ENCODE measurements at places on chromosomes 7 and 10.
A peak's percentile ranks its signal among the peaks of the same experiment; 100 is the strongest.

DNA sequence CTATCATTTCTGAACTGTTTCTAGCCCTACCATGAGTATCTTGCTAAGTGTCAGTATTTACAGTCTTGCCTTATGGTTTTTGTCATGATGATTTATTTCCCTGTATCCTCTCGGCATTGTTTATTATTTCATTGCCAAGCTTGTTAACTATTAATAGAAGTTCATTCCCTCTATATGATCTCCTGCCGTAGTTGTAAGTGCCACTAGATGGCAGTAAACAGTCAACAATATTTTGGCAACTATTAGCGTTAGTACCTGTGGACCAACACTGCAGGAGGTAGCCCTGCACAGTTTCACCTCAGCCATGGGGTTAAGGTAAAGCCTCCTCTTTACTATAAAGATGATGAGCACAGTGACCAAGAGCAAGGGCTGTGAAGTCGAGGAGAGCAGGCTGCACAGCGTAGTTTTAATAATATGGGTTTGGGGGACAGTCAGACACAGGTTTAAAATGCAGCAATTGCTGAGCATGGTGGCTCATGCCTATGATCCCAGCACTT lies 26.1 kb upstream of the CCNJ start:
- DNase-seq: peak; percentile 23

DNA sequence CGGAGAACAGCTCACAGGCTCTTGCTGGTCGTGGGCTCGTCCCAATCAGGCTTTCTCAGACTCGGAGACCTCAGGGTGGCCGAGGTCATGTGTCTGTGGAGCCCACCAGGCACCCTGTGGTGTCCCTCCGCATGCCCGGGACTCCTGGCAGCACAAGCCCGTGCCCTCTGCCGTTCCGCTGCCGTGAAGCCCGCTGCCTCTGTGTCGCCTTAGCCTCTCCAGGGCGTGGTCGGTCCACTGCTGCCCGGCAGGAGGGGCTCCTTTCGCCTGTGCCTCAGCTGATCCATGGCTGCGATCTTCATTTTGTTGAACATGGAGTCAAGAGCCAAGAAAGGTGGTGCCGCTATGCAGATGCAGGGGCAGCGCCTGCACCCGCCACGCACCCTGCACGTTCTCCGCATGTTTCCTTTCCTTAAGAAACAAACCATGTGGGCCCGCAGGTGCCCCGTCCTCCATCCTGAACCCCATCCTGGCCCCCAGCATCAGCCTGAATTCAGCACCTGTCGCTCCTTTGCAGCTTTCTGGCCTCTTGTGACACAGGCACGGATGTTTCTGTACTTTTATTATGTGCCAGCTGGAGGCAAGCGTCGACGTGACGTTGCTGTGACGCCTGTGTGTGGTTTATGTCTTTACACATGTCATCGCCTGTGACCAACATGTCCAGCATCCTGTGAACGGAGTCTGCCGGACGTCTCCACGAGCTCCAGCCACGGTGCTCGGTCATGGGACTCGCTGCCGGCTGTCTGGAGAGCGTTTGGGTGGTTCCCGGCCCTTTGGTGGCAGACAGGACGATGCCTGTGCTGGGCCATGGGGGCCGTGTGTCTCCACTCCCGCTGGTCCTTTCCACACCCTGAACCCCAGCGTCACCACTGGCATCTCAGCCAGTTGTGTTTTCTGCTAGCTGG lies 69.9 kb downstream of the NKX6-2 start:
- no peak for DNase-seq

DNA sequence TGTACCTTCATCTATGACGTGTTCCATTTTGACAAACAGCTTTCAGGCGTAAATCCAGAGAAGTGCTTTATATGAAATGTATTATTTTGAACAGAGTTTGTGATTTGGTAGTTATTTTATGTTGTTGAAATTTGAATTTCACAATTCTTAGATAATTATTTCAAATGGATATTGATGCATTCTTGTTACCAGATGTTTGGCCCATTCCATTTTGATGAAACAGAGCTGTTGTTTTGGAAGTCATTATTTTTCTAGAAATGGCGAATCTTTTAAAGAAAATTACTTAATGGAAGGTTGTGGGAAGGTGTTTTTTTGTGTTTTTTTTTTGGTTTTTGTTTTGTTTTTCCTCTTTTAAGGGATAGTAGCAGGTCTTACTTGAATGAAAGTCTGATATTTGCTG lies 2.4 kb downstream of the OTUD1 start:
- no peak for DNase-seq

DNA sequence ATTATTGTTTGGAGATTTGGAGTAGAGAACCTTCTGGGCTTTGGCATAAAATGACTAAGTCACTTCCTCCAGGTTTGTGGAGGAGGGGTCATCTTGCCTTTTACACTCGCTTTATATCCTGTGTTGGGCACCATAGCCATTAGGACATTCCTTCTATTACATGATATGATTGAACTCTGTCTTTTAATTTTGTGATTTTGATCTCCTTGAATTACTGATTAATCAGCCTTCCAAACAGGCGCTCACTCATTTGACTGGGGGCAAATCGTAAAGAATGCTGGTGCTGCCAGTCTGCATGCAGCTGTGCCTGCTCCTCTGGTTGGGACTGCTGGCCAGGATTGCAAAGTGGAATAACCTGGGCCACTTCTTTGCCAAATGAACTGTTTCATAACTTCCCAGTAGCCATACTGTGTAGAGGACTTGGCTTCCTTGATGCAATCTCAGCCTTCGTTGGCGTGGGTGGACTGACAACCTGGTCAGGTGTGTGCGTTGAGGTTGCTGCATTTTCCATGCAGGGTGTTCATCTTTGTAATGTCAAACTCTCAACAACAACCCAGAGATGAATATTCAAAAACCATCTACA lies 65.9 kb upstream of the RAB11FIP2 start:
- no peak for DNase-seq

DNA sequence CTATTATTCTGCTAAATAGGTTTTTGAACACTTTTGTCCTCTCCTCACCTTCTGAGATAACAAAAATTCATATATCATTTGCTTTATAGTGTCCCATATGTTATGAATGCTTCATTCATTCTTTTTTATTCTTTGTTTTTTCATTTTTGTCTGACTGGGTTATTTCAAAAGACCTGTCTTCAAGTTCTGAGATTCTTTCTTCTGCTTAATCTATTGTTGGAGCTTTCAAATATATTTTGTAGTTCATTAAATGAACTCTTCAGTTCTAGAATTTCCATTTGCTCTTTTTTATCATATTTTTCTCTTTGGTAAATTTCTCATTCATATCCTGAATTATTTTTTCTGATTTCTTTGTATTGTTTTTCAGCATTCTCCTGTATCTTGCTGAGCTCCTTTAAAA lies 53.1 kb upstream of the SCIN start:
- DNase-seq: no peak

DNA sequence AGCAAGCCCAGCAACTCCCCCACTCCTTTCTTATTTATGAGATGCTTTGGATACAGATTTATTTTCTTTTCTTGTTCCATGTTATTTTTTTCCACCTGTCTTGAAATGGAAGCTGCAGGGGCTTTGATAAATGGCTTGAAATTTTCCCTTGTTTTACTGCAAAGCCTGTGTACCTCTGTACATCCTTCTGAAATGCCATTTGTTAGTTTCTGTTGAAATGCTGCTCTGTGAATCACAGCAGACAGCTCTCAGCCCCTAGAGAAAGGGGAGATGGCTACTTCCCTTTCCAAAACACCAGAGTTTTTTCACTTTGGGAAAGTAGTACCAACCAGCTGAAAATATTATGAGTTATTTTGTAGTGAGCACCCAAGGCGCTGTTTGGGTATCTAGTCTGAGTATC lies 304.2 kb downstream of the ELMO1 start:
- no peak for DNase-seq

DNA sequence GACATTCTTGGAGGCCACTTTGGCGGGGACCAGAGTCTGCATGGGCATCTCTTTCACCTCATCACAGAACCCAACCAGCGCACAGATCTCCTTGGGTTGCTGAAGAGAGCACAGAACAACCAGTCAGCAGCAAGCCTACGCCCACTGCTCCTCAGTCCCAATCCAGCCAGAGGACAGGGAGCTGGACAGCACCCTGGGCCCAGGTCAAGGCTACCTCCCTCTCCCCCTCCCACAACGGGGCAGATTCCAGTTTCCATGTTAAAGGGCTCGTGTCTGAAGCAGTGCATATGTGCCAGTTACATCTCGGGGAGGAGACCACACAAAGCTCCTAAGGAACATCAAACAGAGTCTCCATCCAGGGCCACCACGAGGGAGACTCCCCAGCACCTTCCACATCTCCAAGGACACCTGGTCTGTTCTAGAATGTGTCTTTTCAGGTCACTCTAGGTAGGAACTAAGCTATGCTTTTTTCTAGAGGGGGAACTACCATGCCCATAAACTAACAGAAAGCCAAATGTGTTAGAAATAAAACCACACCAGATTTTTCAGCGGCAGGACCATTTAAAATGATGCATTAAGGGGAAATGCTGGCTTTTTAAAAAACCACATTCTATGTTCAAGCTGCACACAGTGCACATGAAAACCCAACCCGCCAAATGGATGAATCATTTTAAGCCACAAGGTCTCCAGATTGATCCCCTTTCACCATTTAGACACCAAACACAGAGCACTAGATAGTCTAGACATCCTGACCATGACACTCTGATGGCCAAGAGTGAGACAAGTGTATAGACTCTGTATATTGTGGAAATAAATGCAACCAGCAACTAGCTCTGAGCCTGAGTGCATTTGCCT lies 28.9 kb downstream of the PSAP start:
- no peak for DNase-seq

DNA sequence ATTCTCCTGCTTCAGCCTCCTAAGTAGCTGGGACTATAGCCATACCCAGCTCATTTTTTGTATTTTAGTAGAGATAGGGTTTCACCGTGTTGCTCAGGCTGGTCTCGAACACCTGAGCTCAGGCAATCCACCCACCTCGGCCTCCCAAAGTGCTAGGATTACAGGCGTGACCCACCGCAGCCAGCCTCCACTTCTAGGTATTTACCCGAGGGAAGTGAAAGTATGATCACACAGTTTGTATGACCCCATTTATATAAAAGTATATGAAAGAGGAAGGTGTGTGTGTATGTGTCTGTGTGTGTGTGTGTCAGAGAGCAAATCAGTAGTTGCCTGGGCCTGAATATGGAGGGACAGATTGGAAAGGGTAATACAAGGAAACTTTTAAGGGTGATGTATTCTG lies 2.0 kb upstream of the PURB start:
- no peak for DNase-seq

DNA sequence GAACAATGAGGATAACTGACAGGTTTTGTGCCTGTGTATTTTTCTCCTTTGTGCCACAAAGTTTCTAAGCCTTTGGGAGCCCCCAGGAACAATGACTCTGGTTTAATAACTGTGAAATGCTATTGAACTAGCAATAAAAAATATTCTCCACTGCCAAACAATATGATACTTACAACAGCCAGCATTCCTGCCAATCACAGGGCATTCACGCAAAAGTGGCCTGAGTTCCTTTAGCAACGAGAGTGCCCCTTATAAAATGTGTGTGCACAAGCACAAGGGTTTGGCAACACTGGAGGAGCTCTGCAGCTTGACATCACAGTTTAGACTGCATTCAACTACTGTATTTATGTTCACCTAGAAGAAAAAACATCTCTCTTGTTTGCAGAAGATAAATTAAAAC lies 412.9 kb upstream of the NFE2L3 start:
- DNase-seq: no peak

DNA sequence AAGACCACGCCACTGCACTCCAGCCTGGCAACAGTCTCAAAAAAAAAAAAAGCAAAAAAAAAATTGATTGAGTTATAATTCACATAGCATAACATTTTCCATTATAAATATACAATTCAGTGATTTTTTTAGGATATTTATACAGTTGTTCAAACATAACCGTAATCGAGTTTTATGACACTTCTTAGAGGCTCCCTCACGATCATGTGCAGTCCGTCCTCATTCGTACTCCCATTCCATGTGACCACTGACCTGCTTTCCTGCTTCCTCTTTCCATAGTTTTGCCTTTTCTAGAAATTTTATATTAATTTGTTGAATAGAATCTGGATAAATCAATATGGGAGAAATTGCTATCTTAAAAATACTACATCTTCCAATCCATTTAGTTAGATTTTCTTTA lies 45.7 kb downstream of the VTI1A start:
- DNase-seq: no peak

GRCh38 chr7:100705320-100705752 lies 585 bp upstream of the POP7 start:
- DNase-seq: no peak

- no peak for DNase-seq
Measured at GRCh38 chr10:128972036-128972405, 495.0 kb upstream of the MGMT start.

GRCh38 chr7:148697256-148698006 lies 1.3 kb upstream of the CUL1 start:
- no peak for DNase-seq

- no peak for DNase-seq
Measured at GRCh38 chr10:120606051-120606764, 149.2 kb downstream of the PLPP4 start.

- DNase-seq: no peak
Measured at GRCh38 chr7:2509298-2509906, 10.2 kb upstream of the LFNG start.

DNA sequence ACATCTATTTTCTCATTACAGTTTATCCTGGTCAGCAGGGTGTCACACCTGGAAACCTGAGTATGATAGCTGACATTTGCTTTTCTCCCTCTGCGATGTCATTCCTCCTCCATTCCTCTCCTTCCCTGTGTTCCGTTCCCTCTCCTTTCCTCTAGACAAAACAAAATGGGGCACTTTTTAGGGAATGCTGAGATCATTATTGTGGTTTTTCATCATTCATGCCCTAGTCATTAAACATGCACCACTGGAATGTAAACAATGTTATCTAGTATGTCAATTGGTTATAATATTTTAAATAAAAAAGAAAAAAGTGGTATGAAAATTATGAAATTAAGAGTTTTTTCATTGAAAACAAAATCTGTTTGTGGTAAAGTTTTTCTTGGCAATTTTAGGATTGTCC lies 132.6 kb downstream of the MAPK8 start:
- DNase-seq: peak; percentile 23

GRCh38 chr7:46781901-46782439 lies 799.9 kb downstream of the TNS3 start:
- no peak for DNase-seq

- no peak for DNase-seq
Measured at GRCh38 chr10:110670335-110670734, 26.2 kb downstream of the RBM20 start.

GRCh38 chr7:113912876-113913275 lies 5.9 kb downstream of the PPP1R3A start:
- DNase-seq: no peak

- DNase-seq: no peak
Measured at GRCh38 chr10:132389433-132390169, 7.4 kb upstream of the PWWP2B start.

- peak; percentile 80 for DNase-seq
Measured at GRCh38 chr7:17123020-17123419, 175.4 kb upstream of the AHR start.

DNA sequence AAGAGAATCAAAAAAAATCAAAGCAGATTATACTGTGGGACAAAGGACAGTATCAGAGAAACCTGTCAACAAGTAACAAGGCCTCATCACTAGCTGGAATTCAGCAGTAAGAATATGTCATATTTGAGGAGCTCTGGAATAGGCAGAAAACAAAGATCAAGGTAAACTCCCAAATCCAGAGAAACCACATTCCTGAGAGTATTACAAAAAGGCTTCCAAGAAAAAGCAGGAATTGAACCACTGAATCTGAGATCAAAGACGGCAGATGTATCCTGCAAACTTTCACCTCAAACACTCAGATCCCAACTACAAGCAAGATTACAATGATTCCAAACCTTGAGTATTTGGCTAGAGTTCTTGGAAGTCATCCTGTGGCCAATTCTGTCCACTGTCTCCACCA lies 16.3 kb downstream of the TPK1 start:
- no peak for DNase-seq

Data from AG04450 (cell line).